Activated B cell treated with CpG ODN at 0.5 μM for 24 hours (primary cell): ENCODE measurements at places on chromosomes 3 and 15. TPM values are rescaled to one million over a fixed set of nuclear protein-coding genes. Genes with fewer than 3 reads are reported as not detected.
A peak's percentile ranks its signal among the peaks of the same experiment; 100 is the strongest.

DNA sequence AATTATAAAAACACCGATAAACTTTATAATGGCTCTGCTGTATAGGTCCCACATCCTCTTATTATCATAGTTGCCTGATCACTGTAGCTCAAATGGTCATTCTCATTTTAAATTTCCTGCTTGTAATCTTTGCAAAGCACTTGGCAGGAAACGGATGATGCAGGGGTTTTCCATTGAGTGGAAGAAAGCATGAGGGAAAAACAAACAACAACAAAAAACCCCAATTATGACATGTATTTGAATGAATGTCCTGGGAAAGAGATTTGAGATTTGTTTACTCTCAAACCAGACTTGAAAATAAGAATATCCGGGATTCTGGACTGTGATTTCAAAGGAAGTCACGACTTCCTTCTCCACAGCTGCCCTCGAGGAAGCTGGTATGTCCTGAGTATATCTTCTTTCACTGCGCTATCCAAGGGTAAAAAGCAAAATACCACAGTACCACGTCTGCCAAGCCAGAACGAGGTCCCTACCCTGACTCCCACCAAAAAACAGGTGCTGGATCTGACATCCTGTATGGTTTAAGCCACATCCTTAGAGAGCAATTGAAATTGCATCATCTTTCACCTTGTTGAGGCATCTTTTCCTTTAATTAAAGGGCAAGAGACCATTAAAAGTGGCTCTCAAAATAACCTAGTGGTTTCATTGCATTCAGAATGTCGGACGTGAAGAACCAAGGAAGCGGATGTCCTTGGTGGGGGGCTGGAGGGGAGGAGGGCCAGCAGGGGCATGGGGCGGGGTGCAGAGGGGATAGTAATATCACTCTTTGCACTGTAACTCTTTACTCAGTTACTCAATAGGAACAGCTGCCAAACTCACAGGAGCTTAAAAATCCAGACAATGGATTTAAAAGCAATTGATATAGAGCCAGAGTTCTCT is 13.5 kb upstream of the TIPIN start:
- peaks cover 13% of the 10 kb centered on the region for H3K4me1 ChIP-seq
- H3K27ac ChIP-seq = peak overlapping the region; percentile 89
- H3K36me3 ChIP-seq = no peaks in the 10 kb centered on the region
- DNase-seq = no peak

DNA sequence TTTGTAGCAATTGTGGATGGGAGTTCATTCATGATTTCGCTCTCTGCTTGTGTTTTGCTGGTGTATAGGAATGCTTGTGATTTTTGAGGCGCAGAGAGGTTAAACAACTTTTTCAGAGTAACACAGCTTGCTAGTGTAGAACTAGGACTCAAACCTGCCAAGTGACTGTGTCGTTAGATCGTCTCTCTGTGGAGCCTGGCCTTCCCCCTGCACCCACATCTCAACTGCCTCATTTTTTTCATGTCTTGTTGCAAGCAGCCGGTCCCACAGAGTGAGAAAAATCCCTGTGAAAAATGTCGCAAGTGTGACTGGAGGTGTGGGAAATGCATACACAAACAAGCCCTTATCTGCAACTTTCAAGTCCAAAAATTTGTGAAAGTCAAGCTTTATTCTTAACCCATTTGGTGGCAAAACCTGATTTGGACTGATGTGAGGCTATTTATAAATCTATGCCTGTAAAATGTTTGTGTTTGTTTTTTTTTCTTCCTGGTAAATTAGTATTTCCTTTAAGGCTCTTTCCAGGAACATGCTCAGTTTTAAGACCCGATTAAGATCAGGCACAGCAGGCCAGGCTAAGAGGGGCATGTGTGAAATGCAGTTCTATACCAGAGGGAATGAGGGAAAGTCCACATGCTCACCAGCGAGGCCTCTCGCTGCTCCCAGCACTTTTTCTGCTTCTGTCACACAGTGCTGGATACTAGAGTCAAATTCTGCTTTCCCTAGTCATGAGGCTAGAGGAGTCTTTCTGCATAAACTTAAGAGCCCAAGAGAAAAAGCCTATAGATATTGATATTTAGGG is 25.8 kb downstream of the ST6GAL1 start:
- peaks cover 94% of the 10 kb centered on the region for H3K4me1 ChIP-seq
- peaks cover 47% of the 10 kb centered on the region for H3K36me3 ChIP-seq
- H3K27me3 ChIP-seq = no peaks in the 10 kb centered on the region

- H3K27me3 ChIP-seq = no peaks in the 10 kb centered on the region
- no peak overlapping the region for H3K27ac ChIP-seq
- H3K4me1 ChIP-seq = no peaks in the 10 kb centered on the region
- no peak overlapping the region for H3K4me3 ChIP-seq
Observed at GRCh38 chr15:96627031-96627568, 296.6 kb downstream of the NR2F2 start.

DNA sequence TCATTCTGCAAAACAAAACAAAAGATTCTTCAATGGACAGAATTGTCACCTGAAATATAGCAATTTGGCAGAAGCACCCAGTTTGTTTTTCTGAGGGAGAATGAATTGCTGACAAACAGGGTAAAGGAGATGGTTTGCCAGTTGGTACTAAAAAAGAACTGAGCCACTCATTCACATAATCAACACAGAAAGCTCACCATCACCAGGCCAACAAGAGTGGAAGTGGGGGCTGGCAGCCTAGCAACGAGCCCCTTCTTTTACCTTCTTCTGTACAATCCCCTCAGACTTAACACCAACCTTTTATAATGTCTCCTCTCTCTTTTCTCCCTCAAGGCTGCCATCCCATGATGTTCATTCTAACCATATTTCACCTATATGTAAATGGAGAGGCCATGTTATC is 5.9 kb downstream of the TOP2B start:
- H3K36me3 ChIP-seq = peaks cover 13% of the 10 kb centered on the region
- H3K27ac ChIP-seq = no peak overlapping the region
- H3K4me3 ChIP-seq = no peak overlapping the region
- no peak for DNase-seq
- no peaks in the 10 kb centered on the region for H3K27me3 ChIP-seq

DNA sequence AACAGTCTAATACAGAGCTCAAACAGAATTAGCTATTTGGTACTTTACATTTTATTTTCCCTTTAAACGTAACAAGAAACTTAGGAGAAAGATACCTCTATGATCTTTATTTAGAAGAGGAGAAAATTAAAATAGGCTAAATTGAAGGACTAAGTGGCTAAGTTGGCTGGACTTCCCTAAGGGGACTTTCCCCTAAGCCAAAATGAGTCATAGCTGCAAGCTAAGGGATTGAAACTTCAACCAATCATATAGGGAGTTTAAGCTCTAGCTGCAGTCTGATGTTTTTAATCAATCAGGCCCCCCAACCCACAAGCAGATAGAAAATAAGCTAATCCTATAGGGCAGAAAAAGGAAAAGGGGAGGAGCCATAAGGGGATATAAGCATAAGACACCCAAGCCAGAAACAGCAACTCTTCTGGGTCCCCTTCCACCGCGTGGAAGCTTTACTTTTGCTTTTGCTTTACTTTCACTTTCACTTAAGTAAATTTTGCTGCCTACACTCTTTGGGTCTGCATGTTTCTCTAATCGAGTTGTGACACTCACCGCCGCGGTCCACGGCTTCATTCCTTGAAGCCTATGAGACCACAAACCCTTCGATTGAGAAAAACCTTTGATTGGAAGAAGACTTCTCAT is 1108.5 kb upstream of the EPHA6 start:
- no peaks in the 10 kb centered on the region for H3K36me3 ChIP-seq
- no peak overlapping the region for H3K27ac ChIP-seq
- H3K4me3 ChIP-seq = peak overlapping the region; percentile 42
- no peak for DNase-seq
- no peaks in the 10 kb centered on the region for H3K27me3 ChIP-seq

- no peak overlapping the region for H3K4me3 ChIP-seq
- no peaks in the 10 kb centered on the region for H3K27me3 ChIP-seq
- no peak for DNase-seq
- no peaks in the 10 kb centered on the region for H3K4me1 ChIP-seq
Observed at GRCh38 chr3:131033480-131034080, 6.9 kb downstream of the NEK11 start.

GRCh38 chr3:39962581-39962980 is 153.2 kb downstream of the MYRIP start:
- no peaks in the 10 kb centered on the region for H3K4me1 ChIP-seq
- H3K36me3 ChIP-seq = no peaks in the 10 kb centered on the region
- no peak overlapping the region for H3K27ac ChIP-seq
- H3K27me3 ChIP-seq = peaks cover 4% of the 10 kb centered on the region
- no peak for DNase-seq

- H3K36me3 ChIP-seq = no peaks in the 10 kb centered on the region
- DNase-seq = no peak
- H3K27me3 ChIP-seq = peaks cover 14% of the 10 kb centered on the region
Observed at GRCh38 chr15:99961011-99961441, 227.8 kb upstream of the LYSMD4 start.

GRCh38 chr3:193314161-193314560 is 64.4 kb downstream of the ATP13A5 start:
- no peaks in the 10 kb centered on the region for H3K4me1 ChIP-seq
- H3K4me3 ChIP-seq = no peak overlapping the region
- no peaks in the 10 kb centered on the region for H3K36me3 ChIP-seq
- H3K27ac ChIP-seq = no peak overlapping the region
- H3K27me3 ChIP-seq = no peaks in the 10 kb centered on the region

DNA sequence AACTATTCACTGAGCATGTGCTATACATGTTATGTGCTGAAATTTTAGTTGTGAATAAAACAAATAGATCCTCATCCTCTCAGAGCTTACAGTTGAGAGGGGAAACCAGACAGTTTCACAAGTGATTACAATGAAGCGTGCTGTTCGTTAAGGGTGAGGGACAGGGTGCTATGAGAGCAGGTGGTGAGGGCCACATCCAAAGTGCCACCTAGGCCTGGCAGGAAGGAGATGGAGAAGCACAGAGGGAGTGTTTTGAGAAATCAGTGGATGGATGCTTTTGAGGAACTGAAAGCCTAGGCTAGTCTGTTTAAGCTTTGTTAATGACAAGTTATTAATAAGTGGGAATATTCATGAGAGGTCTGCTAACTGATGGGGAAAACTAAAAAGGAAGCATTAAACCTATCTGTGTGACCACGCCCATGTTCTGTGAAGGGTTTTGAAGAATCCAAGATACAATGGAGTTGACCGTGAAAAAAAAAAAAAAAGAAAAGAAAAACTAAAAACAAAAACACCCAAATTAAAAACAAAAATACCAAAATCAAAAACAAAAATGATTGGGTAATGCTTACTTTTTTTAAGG is 7.3 kb downstream of the MCTP2 start:
- peaks cover 80% of the 10 kb centered on the region for H3K4me1 ChIP-seq
- H3K27ac ChIP-seq = peak overlapping the region; percentile 86
- no peak for DNase-seq

- DNase-seq = no peak
- H3K27ac ChIP-seq = no peak overlapping the region
- H3K27me3 ChIP-seq = no peaks in the 10 kb centered on the region
Observed at GRCh38 chr3:172261054-172261453, 187.2 kb downstream of the GHSR start.

DNA sequence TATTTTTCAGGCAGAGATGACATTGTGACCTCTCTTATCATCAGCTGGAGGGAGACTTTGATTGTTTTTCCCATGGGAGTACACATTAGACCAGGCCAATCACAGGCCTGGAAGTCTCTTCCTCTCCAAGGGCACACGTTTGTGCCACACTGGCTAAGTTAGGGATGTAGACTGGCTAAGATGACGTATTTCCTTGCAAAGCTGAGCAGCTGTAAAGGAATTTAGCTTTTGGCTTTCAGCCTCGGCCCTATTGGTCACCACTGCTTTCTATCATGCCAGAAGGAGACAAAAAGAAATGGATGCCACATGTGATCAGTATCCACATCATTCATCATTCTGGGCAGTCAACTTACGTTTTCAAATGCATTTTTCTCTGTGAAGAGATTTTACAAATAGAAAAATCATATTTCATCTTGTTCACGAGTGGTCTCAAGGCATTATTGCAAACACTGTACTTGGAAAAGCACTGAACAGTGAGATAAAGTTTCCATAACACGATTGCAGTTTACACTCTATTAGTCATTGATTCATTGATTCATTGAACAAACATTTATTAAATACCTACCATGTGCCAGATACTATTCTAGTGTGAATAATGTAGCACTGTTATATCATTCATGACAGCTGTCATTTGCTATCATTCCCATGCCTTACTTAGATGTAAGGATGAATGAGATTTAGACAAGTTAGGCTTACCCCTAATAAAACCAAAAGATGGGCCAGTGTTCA is 27.0 kb upstream of the RNF7 start:
- no peak overlapping the region for H3K4me3 ChIP-seq
- H3K4me1 ChIP-seq = no peaks in the 10 kb centered on the region
- H3K27me3 ChIP-seq = no peaks in the 10 kb centered on the region
- DNase-seq = no peak
- H3K36me3 ChIP-seq = no peaks in the 10 kb centered on the region

DNA sequence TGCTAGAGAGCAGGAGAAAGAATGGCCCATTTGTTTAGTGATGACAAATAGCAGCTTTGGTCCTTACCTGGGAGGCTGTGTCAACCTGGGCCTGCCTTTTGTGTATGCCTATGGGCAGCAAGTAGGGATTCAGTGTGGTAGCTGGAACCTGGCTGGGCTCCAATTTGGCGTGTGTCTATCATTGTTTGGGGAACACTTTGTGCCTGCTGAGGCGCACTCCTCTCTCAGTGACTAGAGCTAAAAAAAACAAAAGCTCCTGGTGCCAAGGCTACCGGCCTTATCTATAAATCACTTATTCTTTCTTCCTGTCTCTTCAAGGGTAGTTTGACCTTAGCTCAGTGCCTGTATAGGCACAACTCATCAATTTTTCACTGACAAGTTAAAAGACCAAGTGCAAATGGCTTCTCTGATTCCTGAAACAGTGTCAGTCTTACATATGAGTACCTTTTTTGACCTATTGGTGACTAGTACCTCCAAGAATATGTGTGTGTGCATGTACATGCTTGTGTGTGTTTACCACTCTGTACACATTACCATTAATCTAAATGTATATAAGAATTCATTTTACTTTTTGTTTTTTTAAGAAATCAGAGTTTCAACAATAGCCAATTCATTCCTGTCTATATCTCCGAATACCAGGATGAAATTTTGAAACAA is 54.6 kb downstream of the GMNC start:
- no peak for DNase-seq
- H3K4me3 ChIP-seq = no peak overlapping the region
- H3K36me3 ChIP-seq = no peaks in the 10 kb centered on the region
- H3K4me1 ChIP-seq = no peaks in the 10 kb centered on the region
- peaks cover 3% of the 10 kb centered on the region for H3K27me3 ChIP-seq

The RAB43 gene
- 9.8 and 12.8 TPM in 2 replicates for total RNA-seq

The CCDC9B gene
- total RNA-seq = 0.91 and 2.1 TPM in 2 replicates

The WDR72 gene
- total RNA-seq = not detected in 2 replicates

The CCNL1 gene
- total RNA-seq = 184 and 222 TPM in 2 replicates

The KCNMB2 gene
- total RNA-seq = not detected in 2 replicates

The ARPP21 gene
- total RNA-seq = not detected in 2 replicates

The SAMD7 gene
- total RNA-seq = 0.20 TPM in 1 of 2 replicates, not detected in the other

The RETNLB gene
- not detected in 2 replicates for total RNA-seq

The FLNB gene
- total RNA-seq = 13.4 and 16.7 TPM in 2 replicates

The PAK6 gene
- total RNA-seq = 0.34 and 0.40 TPM in 2 replicates

The NKTR gene
- total RNA-seq = 107 and 126 TPM in 2 replicates
